ENCODE measurements at places on chromosomes 2 and 18.
A peak's percentile ranks its signal among the peaks of the same experiment; 100 is the strongest.

- DNase-seq, result no peak
Observed at GRCh38 chr2:119782308-119783027, 22.7 kb downstream of the PTPN4 start.

- DNase-seq, result no peak
Observed at GRCh38 chr2:72940361-72940760, 23.0 kb downstream of the EMX1 start.

GRCh38 chr2:159683817-159684216 lies 28.5 kb upstream of the MARCHF7 start:
- DNase-seq, result no peak

- no peak for DNase-seq
Observed at GRCh38 chr2:53672881-53673522, 94.6 kb upstream of the CHAC2 start.

DNA sequence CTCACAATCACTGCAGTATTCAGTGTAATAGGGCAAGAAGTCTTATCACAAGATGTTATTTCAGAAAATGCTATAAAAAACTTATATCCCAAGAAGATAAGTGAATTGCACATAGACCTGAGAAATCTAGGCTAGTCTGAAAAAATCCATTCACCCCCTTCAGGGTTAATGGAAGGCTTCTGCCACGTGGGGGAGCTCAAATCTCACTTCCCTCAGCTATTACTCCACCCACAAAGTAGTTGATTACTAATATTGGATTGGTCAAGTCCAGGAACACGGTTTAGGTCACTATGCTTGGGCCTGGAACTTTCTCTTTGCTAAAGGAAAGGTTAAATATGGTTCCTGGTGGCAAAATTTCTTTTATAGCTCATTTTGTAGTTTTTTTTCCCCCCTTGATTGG lies 51.2 kb upstream of the ADAM23 start:
- no peak for DNase-seq

DNA sequence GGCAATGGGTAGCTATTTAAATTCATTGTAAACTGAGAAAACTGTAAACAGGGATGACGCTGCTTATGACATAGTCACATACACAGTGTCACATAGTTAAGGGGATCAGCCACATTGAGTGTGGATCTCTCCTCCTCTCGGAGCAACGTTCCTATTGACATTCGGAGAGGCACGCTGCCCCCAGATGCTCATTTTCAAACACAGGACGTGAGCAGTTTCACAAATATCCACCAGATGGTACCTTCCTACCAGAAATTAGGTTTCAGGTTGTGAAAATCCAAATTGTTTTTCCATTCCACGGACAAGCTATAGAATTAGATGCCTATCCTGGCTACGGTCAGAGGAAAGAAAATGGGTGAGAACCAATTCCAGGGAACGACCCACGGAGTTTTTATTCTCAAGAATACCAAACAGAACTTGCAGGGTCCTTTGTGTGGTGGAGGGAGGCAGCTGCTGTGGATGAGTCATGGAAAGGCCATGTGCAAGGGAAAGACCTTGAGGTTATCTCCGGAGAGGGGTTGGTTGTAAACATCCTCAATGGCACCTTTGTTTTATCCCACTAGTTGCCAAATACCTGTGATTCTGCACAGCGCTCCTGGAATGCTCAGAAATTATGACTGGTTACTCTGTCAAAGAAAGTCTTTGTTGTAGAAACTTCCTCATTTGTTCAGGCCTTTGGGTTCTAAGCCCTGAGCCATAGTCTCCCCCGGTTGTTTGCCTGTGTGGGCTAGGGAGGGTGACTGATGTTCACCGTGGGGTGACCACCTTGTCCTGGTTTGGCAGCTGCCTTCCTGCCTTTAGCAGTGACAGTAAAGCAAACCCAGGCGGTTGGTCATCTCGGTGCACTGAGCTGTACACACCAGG lies 88.0 kb downstream of the ACTR3 start:
- peak; percentile 65 for DNase-seq

DNA sequence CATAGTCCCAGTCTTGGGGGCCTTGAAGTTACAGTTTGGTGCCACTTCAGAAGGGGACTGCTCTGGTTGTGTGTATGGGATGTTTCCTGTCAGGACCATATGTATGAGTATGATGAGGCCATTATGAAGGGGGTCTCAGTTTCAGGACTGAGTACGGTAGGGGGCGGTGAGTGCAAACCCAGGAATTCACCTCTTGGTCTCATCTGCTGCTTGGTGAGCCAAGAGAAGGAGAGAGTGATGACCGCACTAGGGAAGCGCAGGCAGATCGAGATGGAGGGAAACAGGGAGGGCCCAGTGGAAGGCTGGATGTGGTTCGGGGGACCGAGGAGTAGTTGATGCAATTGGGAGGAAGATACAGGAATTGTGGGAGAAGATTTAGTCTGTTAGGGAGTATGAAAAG lies 28.5 kb downstream of the DCDC2C start:
- DNase-seq, result no peak

DNA sequence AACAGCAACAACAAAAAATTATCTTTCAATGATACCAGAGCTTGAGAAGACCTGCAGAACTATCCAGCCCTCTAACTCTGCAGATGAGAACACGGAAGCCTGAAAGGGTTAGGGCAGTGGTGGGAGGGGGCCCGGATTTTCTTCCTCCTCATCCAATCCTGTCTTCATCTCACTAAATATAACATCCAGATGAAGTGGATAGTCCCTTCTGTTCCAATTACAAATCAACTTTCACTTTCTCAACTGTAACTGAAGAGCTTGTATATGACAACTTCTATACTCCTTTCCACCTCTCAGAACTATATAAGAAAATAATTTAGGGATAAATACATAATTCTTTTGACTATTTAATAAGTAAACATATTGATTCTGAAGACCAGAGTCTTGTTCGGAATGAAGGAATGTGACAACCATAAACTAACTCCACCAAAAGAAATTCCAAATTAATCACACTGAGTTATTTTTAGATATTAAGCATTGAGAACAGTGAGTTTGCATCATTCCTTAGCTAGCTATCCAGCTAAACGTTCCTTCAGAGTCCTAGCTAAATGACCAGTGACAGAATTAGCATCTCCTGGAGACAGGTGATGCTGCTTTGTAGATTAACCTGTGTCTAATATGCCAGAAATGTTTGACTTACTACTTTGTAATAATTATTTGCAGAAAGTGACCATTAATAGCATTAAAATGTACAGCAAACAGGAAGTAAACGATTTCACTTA lies 32.7 kb downstream of the SFT2D3 start:
- no peak for DNase-seq

DNA sequence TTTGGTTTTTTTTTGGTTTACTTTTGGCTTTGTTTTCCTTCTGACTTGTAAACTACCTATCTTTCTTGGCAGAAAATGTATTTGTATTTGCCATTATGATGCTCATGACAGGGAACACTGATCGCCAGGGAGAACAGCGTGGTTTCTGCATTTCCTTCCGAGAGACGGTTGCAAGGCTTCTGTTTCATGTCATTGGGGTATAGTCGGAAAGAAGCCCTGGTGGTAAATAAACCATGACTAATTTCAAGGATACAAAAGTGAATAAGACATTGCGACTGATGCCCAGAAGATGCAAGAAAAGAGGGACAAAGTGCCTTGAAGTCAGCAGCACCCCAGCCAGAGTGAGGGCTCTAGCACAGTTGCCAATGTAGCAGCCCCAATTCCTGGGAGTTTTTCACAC lies 4.2 kb upstream of the CAPN14 start:
- no peak for DNase-seq

GRCh38 chr2:46469700-46470099 lies 9.7 kb upstream of the TMEM247 start:
- no peak for DNase-seq

DNA sequence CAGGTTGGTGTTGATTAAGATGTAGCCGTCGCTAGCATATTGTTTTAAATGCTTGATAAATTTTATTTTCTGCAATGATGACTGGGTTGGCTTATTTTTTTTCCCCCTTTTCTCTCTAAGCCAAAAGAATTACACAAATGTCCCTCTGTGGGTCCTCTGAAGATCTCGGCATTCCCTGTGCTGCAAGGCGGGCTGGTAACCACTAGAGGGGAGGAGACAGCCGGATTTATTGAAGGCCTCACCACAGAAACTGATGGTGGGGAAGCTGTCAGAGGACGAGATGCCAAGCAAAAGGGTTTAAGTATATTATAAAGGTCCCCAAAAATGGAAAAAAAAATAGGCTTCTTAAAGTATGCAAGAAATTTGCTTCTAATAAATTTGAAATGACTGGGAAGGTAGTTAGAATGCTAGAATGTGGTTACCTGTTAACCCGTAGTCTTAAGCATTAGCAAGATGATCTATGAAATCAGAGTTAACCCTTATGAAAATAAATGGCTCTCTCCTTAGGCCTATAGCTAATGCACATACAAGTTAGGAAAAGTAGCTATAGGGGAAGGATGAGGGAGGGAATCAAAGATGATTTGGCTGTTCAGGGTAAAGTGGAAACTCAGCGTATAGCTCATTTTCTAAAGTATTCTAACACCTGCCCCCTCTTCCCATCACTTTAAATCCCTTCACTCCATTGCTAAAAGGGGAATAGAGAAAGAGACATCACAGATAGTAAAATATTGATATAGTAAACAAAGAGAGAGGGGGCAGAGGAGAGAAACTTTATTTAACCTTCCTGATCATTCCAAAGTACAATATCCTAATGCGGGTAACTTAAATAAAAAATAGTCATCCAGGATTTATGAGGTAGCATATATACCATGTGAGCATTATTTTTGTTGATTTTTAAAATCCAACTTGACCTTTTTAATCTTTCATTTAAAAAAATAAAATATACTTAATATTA lies 894.5 kb upstream of the POU3F3 start:
- peak; percentile 15 for DNase-seq

DNA sequence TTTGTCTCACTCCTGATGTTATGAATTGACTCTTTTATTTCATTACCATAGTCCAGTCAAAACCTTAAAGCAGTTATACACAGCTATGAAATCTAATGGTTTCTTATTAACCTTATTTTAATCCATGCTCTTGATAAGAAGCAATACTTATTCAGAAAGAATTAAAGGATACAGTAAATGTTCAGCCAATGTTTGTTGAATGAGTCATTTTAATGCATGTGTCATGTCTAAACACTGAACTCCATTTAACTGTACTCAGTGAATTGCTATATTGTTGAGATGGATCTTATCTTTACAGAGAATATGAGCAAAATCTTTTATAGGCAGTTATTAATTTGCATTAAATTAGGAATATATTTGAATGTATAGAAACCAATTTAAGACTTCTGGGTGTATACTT lies 135.1 kb upstream of the TFPI start:
- peak; percentile 8 for DNase-seq

DNA sequence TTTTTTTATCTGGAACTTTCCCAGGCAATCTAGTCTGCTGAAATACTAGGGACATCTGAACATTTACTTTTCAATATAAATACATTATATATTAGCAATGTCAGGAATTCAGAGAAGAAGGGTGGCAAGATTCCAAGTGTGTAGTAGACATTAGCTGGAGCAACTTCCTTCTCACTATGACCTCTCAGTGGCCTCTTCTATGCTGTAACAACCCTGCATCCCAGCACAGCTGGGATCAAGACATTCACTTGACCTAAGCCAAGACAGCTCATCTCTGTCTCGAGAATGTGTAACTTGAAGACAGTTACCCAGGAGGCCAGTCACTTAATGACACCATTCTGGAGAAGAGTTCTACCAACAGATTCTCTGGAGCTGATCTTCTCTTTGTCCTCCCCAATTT lies 61.7 kb upstream of the RALBP1 start:
- no peak for DNase-seq

DNA sequence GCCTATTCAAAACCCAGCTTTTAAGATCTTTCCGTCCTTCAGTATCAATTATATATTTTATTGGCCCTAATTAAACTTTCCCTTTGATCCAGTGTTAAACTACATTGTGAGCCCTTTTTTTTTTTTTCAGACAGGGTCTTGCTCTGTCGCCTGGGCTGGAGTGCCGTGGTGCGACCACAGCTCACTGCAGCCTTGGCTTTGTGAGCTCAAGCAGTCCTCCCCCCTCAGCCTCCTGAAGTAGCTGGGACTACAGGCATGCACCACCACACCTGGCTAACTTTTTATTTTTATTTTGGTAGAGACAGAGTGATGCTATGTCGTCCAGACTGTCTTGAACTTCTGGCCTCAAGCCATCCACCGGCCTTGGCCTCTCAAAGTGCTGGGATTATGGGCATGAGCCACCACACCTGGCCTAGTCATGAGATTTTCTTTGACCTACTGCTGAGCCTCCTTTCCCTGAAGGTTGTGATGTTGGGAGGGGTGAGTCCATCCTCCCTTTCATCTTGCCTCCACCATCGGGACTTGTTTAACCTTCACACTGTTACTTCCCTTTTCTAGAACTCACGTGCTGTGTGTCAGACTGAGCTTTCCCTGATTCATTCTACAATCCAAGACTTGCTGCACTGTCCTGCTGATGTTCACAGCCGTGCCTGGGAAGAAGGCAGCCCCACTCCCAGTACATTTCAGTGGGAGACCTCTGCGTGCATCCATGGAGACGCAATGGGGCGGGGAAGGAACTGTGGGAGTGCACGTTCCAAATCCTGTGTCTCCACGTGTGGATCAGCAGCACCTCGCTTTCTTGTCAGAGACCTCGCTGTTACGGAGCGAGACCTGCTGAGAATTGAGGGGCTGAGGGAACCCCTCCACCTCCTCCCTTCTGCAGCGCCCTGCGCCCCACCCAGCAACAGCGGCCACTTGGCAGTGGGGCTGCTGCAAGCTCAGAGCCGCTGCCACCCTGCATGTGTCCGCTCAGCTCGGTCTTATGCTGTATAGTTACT lies 10.8 kb downstream of the OXER1 start:
- DNase-seq, result no peak

GRCh38 chr18:32110005-32110404 lies 18.3 kb downstream of the RNF138 start:
- no peak for DNase-seq

GRCh38 chr2:157936406-157936805 lies 60.3 kb upstream of the ACVR1 start:
- DNase-seq, result no peak

GRCh38 chr18:74946646-74947375 lies 262.1 kb downstream of the PTGR3 start:
- DNase-seq, result no peak

DNA sequence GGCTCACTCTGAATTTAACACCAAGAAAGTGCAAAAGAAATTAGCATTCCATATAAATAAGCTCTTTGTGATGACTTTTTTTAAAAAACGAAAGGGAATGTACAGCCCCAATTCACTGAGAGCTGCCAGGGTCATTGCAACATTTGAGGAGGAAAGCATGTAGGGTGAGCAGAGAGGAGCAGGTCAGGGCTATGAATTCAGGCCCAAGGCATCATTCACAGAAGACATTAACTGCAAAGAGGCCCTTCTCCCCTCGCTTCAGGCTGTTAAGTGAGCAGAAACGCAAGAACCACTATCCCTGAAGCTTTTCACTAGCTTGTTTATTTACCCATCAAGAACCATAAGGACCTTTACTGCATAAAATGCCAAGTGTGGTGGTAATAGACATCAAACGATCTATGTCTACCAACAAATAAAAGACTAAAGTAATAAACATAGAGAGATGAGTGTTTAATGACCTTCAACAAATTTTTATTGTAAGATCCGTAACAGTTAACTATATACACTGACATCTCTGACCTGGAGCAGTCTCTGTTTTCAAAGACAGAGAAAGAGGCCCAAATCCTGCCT lies 333.1 kb upstream of the HNRNPA3 start:
- no peak for DNase-seq

Measured in SW 1271 (cell line).